Activated T-cell treated with anti-CD3 and anti-CD28 coated beads for 48 hours (primary cell): ENCODE measurements at places on chromosomes 7 and 10.

DNA sequence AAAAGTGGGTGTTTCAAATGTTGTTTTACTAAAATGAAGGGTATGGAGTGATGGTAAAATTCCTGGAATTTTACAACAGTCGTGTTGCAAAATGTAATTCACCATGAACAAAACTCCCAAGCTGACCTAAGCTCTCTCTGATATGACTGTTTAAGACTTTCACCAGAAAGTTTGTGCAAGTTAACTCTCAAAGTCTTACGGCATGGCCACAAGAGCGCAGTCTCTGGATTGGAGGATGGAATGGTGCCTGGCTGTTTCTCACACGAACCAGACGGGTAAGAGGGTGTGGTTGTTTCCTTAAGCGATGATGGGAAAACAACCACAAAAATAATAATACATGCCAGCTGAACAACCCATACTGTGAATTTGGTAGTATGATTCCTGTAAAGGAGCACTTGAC, 662.5 kb downstream of the KCNMA1 start:
- no peak for DNase-seq

GRCh38 chr7:121871188-121871587, 1.8 kb upstream of the PTPRZ1 start:
- no peak for DNase-seq

DNA sequence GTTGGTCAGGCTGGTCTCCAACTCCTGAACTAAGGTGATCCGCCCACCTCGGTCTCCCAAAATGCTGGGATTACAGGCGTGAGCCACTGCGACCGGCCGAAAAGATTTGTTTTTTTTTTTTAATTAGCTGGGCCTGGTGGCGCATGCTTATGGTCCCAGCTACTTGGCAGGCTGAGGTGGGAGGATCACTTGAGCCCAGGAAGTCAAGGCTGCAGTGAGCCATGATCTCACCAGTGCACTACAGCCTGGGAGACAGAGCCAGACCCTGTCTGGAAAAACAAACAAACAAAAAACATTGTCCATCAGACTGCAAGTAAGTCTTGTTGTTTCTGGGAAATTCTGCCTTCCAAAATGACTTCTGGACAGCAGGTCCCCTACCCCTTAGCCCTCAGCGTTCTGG, 16.3 kb upstream of the ZNF212 start:
- no peak for DNase-seq

GRCh38 chr7:155594961-155595366, 48.6 kb upstream of the CNPY1 start:
- DNase-seq = no peak

GRCh38 chr10:49187950-49188761, at the start of gene TMEM273:
Gene TMEM273 (minus strand): TSS chr10:49188391. CDS start chr10:49188336, 55 bp downstream.
- DNase-seq = no peak

GRCh38 chr7:88104732-88105131, 115.1 kb downstream of the SRI start:
- DNase-seq = no peak

DNA sequence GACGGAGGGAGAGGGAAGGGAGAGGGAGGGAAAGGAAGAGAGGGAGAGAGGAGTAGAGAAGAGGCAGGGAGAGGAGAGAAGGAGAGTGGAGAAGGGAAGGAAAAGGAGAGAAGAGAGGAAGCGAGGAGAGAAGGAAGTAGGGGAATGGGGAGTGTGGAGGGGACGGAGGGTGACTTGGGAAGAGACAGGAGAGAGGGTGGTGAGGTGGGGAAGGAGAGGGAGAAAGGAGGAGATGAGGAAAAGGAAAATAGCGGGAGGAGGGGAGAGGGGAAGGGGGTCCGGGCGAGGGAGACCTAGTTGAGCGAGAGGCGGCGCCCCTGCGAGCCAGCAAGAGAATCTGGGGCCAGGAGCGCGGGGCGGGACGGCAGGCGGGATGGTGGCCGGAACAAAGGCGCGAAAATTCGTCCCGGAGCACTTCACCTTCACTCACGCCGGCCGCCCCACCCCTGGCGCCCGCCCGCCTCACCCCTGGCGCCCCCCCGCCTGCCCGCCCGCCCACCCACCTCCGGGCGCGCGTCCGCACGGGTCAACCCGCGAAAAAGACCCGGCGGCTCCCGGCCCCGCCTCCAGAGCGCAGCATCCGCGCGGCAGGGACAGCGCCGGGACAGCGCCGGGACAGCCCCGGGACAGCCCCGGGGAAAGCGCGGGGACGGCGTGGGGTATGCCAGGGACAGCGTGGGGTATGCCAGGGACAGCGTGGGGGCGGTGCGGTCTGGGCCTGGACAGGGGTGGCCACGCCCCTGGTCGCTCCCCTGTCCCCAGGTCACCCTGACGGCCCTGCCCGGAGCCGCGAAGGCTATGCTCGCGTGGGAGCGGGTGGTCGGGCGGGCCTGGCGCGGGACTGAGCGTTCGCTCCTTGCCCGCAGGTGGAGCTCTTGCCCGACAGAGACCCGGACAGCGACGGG, 4.2 kb downstream of the VSTM2A start:
- no peak for DNase-seq
